AG10803 (cell line): ENCODE measurements at places on chromosomes 2 and 18.
A peak's percentile ranks its signal among the peaks of the same experiment; 100 is the strongest.

DNA sequence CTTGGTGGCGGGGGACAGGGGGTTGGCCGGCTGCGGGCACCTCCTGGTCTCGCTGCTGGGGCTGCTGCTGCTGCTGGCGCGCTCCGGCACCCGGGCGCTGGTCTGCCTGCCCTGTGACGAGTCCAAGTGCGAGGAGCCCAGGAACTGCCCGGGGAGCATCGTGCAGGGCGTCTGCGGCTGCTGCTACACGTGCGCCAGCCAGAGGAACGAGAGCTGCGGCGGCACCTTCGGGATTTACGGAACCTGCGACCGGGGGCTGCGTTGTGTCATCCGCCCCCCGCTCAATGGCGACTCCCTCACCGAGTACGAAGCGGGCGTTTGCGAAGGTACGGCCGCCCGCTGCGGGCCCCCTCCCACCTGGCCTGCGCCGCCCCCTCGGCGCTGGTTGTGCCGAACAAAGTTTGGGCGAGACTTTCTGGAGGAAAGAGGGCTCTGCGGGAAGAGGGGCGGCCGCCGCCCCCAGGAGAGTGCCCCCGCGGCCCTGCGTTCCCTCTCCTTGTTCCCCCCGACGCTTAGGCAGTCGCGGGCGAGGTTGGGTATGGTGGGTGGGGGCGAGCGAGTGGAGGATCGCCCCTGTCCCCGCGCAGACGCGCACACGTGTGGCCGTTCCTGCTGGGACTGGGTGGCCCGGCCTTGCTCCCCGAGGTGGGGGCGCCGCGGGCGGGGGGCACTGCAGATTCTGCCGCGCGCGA lies 866 bp downstream of the CRIM1 start:
- DNase-seq: peak; percentile 42

GRCh38 chr2:48574353-48575287 lies 43.0 kb upstream of the GTF2A1L start:
- no peak for DNase-seq

- peak; percentile 5 for DNase-seq
Measured at GRCh38 chr2:135532581-135532980, 1.3 kb downstream of the R3HDM1 start.

DNA sequence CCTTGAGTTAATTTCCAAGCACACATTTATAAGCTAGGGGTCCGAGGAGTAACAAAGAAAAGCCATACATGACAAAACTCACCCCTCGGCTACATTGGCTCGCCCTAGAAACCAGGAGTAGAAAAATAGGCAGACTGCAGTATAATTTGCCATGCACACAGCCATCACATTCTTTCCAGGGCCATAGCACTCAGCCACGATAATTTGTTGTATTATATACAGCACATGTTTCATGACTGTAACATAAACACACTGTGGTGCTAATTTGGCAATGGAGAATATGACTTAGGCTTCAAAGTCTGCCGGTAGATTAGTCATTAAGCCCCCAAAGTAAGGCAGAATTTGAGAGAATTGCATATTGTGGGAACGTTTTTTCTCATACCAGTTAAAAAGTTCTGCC lies 254.9 kb downstream of the ZNF521 start:
- DNase-seq: no peak

- DNase-seq: peak; percentile 5
Measured at GRCh38 chr2:158810731-158811460, 15.8 kb downstream of the DAPL1 start.

DNA sequence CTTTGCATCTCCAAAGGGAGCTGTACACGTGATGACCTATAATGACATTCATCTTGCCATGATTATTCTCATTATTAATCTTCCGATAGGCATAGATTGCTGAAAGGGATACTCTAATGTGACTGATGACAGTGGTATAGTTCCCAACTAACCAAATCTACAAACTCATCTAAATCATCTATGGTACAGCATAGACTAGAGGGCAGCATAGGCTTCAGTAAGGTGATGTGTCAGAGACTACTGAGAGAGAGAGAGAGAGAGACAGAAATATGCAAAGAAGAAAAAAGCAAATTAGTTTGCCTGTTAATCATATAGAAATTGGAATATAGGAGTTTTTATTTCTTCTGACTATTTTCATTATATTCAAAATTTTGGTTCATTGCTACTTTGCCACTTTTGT lies 89.3 kb downstream of the CSRNP3 start:
- no peak for DNase-seq

DNA sequence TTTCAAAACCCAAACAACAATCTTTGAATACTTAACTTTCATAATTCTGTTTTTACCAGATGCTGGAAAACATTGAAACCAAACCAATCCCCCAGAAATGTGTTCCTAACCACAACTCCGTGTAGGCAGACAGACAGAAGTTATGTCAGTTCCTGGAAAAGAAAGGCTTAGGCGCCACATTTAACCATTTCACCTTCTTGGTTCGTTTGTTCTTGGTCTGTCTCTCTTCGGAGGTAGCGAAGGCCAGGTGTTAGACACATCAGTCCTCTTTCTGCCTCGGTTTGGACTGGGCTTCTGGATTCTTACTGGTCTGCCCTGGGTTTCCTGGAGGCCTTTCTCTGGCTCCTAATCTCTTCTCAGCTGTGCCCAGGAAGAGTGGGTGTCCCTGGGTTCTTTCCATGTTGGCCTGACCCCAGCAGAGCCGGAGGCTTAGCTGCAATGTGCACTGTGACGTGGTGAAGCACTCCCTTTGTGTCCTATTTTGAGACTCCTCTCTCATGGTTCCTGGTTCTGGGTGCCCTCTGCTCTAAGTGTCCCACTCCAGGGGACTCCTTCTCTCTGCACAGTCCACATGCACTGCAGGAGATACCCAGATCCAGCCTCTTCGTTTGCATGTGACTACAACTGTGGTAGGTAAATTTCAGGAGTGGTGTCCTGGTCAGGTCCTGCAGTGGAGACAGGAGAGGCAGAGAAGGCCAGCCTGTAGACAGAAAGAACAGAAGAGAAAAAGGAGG lies 23.1 kb upstream of the RAB31 start:
- peak; percentile 91 for DNase-seq

DNA sequence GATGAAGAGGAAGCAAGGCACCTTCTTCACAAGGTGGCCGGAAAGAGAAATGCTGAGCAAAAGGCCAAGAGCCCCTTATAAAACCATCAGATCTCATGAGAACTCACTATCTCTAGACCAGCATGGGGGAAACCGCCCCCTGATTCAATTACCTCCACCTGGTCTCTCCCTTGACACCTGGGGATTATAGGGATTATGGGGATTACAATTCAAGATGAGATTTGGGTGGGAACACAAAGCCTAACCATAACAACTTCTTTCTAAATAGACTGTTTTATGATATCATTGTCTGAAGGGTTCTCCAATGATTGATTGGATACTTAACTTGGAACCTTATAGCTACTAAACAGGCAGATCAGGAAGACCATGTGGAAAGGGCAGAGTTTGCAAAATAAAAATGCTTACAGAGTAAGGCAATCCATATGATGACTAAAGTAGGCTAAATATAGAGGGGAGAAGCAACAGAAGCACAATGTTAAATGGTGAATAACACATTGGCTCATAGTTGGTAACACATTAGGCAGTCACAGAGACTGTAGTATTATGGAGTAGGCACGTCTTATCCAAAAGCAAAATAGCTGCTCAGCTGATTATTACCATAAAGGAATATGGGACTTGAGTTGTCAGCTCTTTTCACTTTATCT lies 179.0 kb downstream of the BARD1 start:
- no peak for DNase-seq

- DNase-seq: peak; percentile 19
Measured at GRCh38 chr2:29080886-29081743, 6.8 kb upstream of the PCARE start.

DNA sequence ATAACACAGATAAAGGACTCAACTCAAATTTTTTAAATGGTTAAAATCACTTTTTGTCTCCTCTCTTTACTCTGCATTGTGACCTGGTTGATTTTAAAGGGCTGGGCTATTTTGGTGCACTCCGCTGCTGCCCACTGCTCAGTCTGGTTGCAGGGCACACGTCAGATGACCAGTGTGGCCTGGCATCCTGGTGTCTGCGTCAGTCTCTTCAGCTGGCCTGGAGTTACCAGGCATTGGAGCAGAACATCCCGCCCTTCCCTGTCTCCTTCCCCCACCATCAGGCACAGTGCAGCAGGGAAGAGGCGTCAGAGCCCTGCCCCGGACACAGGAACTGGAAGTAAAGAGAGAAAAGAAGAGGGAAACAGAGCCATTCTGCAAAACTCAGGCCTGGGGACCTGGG lies 8.9 kb downstream of the C1QL2 start:
- DNase-seq: no peak

DNA sequence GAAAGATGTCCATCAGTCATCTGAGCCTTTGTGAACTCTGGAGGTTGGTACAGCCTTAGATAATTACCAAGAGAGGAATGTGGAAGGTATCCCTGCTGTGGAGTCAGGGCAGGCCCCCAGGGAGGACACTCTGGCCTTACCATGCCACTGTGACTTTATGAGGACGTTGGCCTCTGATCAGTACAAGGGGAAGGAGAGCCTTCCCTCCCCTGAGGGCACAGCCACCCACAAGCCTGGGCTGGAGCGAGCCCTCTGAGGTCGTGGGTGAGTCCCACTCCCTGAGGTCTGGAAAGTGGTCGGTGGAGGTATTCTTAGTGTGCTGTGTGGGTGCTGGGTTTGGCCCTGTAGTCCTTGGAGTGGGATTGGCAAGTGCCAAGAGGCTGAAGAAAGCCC lies 91.6 kb downstream of the STPG4 start:
- DNase-seq: no peak

DNA sequence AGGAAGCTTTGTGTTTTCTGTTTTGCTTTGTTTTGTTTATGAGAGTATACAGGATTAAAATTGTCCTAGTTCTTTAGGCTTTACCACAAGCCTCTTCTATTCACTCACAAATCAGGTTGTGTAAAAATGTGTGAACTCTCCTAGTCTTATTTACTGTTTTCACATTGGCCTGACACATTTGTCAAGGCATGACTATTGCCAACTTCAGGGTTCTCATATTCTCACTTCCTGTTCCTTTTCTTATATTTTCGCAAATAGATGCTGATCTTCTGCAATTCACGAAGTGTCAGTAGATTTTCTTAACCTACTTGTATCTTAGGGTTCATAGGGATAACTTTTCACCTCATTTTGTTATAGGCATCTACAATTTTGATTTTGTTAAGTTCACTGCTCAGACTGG lies 67.1 kb downstream of the CCDC102B start:
- no peak for DNase-seq

- peak; percentile 12 for DNase-seq
Measured at GRCh38 chr18:34990597-34990996, 50.6 kb upstream of the MAPRE2 start.

GRCh38 chr2:216133397-216133796 lies 24.2 kb downstream of the XRCC5 start:
- DNase-seq: peak; percentile 16

DNA sequence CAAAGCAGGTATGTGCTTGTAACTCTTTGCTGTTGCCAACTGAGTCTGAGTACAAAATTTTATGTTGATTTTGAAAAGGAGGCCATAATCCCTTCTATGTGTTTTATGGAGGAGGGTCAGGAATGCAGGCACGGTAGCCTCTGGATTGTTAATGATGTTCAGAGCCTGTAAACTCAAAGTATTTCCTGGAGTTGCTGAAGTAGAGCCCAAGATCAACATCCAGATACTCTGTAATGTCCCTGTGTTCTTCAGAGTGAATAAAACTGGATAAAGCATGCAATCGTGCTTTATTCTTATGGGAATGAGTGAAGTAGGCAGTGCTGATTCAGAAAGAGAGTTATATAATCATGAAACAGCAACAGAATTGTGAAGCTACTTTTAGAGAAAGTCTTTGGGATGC lies 61.8 kb upstream of the CHRNA1 start:
- DNase-seq: peak; percentile 51

- DNase-seq: no peak
Measured at GRCh38 chr2:212977152-212977551, 174.3 kb downstream of the IKZF2 start.

DNA sequence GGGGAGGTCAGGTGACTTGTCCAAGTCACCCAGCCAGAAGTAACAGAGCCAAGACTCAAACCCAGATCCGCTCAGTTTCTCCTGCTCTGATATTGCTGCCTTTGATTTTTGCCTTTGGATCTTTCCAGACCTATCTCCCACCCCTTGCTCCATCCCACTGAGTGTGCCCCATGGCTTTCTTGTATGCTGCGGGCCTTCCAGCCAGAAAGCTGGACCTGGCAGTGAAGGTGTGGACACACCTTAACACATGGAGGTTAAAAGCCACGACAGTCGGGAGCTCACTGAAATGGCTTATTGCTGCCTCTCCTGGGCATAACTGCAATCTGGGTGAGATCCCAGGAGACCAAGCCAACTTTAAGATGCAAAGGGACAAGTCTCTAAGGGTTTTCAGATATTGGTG lies 86.7 kb downstream of the LONRF2 start:
- DNase-seq: no peak

- DNase-seq: no peak
Measured at GRCh38 chr18:13580991-13581390, 145.4 kb downstream of the FAM210A start.

GRCh38 chr18:37298816-37299215 lies 266.8 kb downstream of the CELF4 start:
- DNase-seq: no peak

DNA sequence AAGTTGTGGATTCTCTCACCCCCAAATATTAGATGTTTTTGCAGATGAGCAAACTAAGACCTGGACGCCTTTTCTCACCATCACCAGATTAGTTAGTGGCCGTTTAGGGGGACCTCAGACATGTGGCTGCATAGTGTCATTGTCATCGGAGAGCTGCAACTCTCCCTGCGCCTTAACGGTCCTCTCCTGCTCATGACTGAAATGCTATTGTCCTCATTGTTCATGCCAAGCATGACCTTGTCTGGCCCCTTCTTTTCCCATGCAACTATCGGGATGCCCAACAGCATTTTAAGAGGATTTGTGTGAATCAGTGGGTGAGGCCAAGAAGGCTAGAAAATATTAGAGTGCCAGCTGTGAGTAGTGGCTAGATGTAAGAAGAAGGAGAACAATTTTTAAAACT lies 174.2 kb downstream of the SOCS6 start:
- DNase-seq: no peak

DNA sequence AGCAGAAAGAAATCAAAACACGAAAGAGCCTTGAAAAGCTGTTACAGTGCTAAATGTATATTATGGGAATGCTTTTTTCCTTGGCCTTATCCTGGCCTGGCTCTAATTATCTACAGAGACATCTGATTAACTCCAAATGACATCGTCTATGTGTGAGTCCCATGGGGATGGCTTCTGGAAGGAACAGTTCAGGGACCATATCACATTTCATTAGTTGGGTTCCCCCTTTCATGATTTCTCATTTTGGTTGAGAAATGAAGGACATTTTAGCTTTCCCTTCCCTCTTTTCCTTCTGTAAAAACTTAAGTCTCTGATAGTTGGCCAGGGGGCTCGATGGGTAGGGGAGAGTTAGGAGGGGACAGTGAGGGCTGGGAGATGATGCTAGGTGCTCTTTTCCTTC lies 116.7 kb downstream of the PRKCE start:
- no peak for DNase-seq

- DNase-seq: peak; percentile 66
Measured at GRCh38 chr2:221529943-221530652, 42.0 kb downstream of the EPHA4 start.

DNA sequence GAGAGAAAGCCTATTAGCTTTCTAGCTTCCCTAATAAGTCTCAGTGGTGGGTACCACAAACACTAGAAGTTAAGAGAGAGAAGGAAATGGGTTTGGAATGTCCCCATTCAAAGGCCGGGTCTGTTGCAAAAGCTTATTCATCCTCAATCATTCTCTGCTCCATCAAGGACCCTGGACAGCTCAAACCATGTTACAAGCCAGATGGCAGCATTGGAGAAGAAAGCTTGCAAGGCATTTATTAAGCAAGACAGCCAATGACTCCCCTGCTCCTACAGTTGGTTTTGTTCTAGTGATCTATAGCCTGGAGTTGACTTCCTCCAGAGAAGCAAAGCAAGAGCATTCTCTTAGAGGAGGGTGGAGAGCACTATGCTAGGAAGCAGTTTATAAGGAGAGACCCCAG lies 86.9 kb upstream of the LMAN1 start:
- DNase-seq: peak; percentile 55
